NCI-H187 (cell line): ENCODE measurements at places on chromosomes 5 and 9.

DNA sequence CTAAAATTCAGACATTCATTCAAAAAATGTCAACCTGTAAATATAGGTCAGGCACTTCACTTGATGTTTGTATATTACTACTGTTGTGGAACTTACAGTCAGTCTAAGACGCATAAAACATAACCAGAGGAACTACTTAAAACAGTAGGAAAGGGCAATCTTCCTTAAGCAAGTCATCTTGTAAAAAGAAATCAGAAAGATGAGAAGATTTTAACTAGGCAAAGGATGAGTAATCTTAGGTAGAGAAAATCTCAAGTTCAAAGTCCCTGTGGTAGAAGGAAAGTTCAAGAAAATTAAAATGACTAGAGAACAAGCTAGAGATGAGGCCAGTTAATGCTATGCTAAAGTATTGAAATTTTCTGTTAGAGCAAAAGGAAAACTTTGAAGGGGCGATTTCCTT lies 152.4 kb downstream of the RAPGEF6 start:
- no peak for DNase-seq

- no peak for DNase-seq
Measured at GRCh38 chr5:124660229-124661093, 86.0 kb downstream of the ZNF608 start.

DNA sequence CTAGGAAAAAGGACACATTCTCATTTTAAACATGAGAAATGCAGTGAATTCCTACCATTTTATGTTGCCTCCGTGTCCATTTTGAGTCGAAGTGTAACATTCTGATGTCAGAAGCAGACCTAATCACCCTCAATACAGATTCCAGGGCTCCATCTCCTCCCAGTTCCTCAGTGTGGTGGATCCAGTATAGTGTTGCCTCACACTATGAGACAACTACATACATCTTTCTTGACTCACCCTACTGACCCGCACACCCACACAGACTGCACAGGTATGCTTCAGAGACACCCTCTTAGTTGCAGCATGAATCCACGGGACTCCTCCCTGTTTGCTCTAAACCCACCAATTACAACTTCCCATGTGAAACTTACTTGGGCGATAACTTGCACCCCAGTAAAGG lies 564.9 kb downstream of the SEMA5A start:
- no peak for DNase-seq

- DNase-seq = no peak
Measured at GRCh38 chr9:92761686-92762085, 2.9 kb downstream of the BICD2 start.

- no peak for DNase-seq
Measured at GRCh38 chr9:107866711-107867311, 377.2 kb upstream of the KLF4 start.

DNA sequence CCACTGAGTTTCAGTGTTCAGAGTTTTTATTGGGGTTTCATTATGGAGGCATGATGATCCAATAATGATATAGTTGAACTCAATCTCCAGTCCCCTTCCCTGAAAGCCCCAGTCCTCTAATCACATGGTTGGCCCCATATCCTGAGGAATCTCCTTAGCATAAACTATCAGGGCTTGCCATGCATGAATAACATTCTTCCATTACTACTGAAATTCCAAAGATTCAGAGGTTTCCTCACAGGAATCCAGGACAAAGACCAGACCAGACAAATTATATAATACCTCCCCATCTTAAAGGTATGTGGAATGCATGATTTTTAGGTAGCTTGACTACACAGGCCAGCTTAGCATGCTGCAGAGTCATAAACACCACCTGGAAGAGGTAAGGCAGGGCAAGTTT lies 15.5 kb upstream of the LRRTM2 start:
- no peak for DNase-seq

DNA sequence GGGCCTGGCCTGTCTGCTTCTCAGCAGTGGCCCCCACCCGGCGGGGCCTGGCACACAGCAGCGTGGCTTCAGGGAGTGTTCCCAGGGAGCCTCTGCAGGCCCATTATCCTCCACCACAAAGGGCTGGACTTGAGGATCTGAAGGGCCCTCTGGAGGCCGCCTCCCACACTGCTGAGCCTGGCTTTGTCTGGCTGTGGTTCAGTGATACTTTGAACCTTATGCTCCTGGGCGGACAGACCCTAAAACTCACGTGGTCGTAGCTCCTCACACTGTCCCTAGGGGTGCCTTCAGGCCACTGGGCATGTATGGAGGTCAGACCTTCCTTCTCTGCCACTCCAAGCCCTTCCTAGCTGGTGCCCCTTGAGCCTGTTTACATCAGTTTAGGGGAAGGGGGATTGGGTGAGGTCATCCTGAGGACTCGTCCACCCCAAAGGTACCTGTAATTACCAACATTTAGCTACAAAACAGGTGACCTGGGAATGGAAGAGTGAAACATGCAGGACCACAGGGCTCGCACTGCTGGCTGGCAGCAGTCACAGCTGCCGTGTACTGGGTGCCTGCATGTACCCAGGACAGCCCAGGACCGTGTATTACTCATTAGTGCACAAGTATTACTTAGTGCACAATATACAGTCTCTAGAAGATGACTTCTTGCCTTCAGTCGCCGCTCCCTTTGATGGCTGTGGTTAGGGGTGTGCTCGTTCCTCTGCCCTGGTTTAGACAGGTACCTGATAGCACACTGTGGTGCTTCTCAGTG lies 8.5 kb downstream of the GRHPR start:
- DNase-seq = peak; percentile 17

GRCh38 chr9:90873422-90873821 lies 71.8 kb downstream of the SYK start:
- no peak for DNase-seq

- no peak for DNase-seq
Measured at GRCh38 chr5:33276628-33276950, 164.2 kb upstream of the TARS1 start.

DNA sequence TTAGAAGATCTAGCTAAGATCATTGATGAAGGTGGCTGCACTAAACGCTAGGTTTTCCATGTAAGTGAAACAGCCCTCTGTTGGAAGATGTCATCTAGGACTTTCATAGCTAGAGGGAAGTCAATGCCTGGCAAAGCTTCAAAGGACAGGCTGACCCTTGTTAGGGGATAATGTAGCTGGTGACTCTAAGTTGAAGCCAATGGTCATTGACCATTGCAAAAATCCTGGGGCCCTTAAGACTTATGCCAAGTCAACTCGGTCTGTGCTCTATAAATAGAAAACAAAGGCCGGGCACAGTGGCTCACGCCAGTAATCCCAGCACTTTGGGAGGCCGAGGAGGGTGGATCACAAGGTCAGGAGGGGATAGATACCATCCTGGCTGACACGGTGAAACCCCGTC lies 26.6 kb upstream of the FIBCD1 start:
- DNase-seq = no peak

DNA sequence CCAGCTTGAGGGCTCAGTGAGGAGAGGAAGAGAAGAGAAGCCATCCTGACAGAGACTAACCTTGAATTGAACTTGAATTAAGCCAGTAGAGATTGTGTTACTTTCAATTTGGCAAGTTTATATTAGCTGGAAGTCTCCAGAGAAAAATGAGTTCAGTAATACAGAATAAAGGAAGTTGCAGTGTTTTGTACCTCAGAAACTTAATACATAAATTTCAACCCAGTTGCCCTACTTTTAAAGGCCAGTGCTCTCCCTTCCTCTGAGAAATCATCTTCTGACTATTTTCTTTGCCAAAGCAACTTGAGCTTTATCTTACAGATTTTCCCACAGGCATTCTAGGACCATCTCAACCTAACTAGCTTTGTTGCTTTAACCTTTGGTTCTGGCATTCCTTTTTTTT lies 231.0 kb upstream of the GAS1 start:
- DNase-seq = no peak

- no peak for DNase-seq
Measured at GRCh38 chr9:133210202-133210532, 1.1 kb upstream of the OBP2B start.

DNA sequence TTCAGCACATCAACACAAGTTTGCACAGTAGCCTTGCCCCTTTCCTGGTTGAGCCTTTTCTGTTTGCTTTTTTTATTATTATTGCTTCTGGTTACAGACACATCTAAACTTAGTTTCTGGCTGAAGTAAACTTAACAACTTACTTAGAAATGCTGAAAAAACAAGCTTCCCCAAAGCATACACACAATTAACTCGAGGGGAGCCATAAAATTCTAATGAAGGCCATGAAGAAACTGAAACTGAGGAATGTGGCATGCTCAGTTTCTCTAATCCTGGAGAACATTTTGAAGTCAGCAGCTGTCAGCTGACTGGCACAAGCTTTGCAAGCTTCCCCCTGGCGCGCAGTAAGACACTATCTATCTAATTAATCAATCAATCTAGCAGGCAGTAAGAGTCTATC lies 3.7 kb downstream of the MYO10 start:
- no peak for DNase-seq

DNA sequence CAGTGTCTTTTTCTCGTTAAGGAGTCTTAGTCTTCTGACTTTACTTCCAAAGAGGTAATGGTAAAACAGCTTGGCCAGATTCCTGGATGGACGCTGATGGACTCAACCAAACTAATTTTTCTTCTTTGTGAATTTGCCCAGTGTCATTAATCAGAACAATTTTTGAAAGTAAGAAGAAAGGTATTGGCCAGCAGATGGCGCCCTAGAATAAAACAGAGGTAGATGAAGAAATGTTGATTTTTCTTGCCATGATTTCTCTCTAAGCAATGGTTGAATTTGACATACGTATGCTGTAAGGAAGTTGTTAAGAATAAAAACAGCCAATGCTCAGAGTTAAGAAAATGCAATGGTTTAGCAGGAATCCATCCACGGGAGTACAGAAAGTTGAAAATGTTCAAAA lies 500.0 kb downstream of the DIRAS2 start:
- peak; percentile 24 for DNase-seq

- no peak for DNase-seq
Measured at GRCh38 chr5:107687937-107688336, 17.2 kb upstream of the EFNA5 start.

DNA sequence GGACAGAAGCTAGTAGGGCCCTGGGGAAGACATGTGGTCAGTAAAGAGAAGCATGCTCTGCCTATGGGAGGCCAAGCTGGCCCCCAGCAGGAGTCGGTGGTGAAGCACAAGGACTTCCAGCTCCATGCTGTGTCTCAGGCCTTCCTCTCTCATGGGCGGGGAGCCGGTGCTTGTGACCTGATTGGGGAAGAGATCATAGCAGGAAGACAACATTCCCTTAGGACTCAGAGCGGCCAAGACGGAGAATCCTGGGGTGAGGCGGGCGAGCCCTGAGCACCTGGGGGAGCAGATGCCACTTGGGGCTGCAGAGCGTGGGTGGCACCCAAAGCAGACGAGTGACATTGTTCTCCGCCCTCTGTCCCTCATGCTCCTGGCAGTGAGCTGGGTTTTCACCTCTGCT lies 33.3 kb upstream of the CNOT6 start:
- no peak for DNase-seq

GRCh38 chr5:56667692-56668091 lies 147.7 kb upstream of the MAP3K1 start:
- no peak for DNase-seq

DNA sequence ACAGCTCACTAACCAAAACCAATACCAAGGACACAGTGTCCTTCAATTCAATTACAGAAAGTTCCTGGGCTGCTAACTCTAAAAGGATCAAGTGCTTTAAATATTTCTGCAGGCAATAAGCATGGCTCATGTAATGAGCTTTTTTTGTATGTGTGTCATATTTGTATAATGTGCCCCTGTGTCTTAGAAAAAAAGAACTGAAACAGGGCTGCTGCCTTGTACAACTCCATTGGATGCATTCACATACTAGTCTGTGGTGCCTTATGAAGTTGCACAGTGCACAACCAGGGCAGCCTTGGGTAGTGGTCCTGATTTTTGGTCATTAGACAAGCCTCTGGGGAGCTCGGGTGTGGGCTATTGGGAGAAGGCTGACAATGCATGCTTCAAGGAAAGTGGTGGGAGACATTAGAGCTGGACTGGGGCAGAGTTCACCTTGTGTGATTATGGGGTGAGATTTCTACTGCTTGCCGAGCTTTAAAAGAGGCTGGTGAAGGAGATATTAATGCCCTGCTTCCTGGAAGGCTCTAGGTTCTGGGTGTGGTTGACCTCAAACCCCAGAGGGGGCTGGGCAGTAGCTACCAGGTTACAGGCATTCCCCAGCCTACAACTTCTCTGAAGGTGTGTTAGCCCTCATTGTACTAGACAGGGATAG lies 3.6 kb upstream of the CPEB4 start:
- DNase-seq = no peak

- DNase-seq = no peak
Measured at GRCh38 chr5:141771031-141771430, 89.0 kb upstream of the ARAP3 start.

DNA sequence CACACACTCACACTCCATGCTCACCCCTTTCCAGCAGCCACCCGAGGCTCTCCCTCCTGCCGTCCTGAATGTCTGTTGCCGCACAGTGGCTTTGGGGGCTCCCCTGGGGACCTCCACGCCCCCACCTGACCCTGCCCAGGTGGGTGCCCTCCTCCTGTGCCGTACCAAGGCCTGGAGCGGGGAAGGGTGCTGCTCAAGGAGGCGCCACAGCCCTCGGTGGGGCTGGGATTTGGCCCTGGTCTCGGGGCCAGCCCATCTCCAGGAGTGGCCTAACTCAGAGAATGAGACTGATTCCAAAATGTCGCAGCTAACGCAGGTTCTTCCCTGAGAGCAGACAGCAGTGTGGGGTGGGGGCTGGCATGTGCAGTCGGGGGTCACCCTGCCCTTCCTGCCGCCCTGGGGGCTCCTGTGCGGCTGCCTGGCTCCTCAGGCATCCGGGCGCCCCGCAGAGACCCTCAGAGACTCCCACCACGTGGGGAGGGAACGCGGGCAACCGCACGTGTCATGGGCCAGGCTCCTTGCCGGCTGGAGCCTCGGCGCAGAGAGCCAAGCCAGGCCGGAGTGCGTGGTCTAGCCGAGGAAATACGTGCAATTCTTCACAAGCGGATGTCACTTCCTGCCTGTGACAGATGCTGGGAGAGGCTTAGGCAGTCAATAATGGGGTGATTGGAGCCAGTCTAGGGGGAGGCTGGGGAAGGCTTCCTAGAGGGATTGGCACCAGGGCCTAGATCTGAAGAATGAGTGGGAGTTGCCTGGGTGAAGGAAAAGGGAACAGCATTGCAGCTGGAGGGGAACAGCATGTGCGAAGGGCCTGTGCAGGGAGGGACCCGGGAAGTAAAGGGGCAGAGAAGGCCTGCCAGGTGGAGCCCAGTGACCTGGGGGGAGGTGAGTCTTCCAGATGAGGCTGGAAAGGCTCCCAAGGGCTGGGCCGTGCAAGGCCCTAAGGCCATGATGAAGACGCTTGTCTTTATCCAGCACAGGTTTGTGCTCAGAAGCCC lies 44.1 kb downstream of the C9orf50 start:
- DNase-seq = no peak

DNA sequence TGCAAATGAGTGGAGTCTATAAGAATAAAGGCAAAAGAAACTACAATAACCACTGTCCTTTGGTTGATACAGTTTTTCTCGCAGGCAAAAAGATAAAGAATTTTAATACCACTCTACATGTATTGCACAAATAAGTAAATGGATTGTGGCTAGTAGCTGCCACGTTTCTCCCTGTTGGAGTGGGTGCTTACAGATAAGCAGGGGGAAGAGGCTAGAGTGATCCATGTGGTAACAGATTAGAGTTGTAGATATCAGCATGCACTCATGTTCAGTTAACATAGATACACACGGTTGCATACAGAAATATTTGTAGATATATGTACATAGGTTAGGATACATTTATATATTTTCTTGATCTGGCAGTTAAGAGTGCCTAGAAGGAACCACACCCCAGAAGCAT lies 179.5 kb downstream of the ARHGEF28 start:
- no peak for DNase-seq

GRCh38 chr9:113957821-113958341 lies 81.8 kb downstream of the ZNF618 start:
- DNase-seq = no peak

- no peak for DNase-seq
Measured at GRCh38 chr9:127974769-127975261, 6.0 kb downstream of the EEIG1 start.

- DNase-seq = no peak
Measured at GRCh38 chr9:112552229-112553056, 65.8 kb downstream of the KIAA1958 start.
